ENCODE measurements at places on chromosomes 11 and 22. TPM values are rescaled to one million over a fixed set of nuclear protein-coding genes. Genes with fewer than 3 reads are reported as not detected.

- no peak for DNase-seq
Observed at GRCh38 chr11:118219732-118220131, 5.1 kb downstream of the JAML start.

DNA sequence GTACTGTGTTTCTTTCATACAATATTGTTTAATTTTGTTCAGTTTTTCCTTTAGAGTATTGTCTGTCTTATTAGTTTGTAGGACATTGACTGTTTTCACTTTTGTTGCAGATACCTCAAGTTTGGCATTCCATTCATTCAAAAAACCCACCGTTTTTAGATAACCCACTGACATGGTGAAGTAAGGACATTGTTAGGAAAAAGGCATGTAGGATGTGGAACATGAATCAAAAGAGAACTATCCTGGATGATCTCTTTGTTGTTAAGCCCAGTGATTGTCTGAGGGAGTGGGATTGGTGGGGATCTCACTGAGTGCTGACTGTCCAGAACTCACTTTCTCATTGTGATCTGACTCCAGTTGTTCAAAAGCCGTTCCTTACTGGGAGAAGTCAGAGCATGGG lies 119.3 kb downstream of the TEAD1 start:
- no peak for DNase-seq

DNA sequence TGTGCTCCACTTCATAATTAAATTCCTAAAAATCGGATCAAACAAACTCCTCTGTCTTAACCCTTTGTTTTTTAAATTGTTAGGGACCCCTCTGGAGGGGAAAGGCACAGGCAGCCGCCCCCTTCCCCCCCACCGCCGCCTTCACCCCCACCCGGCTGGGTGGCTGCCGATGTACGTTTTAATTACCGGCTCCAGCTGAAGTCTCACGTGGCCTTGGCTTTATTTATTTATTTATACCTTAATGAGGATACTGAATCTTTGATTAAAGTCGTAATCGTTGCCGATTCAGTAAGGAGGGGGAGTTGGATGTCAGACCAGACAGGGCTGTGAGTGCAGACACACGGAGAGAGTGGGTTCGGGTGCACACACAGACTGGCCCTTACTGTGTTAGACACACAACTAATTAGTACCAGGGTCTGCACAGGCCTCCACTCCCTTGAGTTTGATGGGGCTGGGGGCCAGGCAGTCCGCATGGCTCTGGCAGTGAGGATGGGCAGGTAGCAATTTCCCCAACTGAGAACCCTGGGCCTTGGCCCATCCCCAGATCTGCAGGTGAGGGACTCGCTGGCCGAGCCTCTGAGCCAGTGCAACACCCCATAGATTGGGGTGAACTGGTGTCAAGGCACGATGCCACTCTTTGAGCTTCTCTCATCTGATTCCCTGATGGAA lies 51.3 kb upstream of the NNMT start:
- no peak for DNase-seq

- DNase-seq = no peak
Observed at GRCh38 chr11:93213622-93214021, 15.8 kb upstream of the SLC36A4 start.

- DNase-seq = peak; percentile 14
Observed at GRCh38 chr11:60910711-60911380, 3.1 kb upstream of the TMEM109 start.

DNA sequence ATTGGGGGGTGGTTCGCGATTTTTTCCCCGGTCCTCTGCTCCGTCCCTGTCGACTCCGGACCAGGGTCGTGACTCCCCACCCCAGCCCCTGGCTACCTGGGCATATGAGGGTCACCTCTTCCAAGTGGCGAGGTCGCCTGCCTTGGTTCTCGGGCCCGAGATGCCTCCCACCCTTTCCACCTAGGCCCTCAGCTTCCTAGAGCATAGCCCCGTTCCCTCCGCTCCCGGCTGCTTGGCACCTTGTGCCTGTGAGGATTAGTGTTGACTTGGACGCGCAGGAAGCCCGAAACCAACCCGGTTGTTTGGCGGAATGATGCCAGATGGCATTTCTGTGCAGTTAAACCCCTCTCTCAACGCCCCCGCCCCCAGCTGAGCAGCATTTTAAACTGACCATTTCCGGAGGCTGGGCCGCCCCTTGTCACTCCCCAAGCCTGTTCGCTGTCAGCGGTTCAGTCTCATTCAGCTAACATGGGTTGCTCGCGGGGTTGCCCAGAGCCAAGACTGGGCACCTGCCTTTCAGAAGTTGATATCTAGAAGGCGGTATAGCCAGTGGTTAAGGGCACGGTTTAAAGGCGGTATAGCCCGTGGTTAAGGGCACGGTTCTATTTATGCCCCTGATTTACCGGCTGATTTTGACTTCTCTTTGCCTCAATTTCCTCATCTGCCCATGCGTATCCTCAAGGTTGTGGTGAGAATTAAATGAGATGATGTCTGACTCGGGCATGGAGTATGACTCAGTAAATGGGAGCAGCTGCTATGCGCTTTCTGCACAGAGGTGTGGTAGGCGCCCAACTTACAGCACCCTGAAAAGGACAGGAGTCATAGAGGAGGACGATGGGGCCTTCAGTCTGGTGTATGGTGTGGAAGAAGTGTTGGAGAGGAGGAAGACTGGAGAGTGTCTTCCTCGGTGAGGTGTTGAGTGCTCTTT lies 639 bp downstream of the INCENP start:
- DNase-seq = peak; percentile 52

- DNase-seq = no peak
Observed at GRCh38 chr11:92702037-92702804, 267.2 kb upstream of the MTNR1B start.

- DNase-seq = no peak
Observed at GRCh38 chr11:1840780-1841480, 2.1 kb downstream of the TNNI2 start.

GRCh38 chr11:15725246-15725645 lies 610.5 kb downstream of the INSC start:
- DNase-seq = no peak

- DNase-seq = no peak
Observed at GRCh38 chr11:116913000-116913399, 75.6 kb upstream of the APOA1 start.

GRCh38 chr11:68687311-68687710 lies 3.0 kb downstream of the GAL start:
- DNase-seq = no peak

GRCh38 chr11:6300325-6300724 lies 20.0 kb downstream of the CAVIN3 start:
- no peak for DNase-seq

DNA sequence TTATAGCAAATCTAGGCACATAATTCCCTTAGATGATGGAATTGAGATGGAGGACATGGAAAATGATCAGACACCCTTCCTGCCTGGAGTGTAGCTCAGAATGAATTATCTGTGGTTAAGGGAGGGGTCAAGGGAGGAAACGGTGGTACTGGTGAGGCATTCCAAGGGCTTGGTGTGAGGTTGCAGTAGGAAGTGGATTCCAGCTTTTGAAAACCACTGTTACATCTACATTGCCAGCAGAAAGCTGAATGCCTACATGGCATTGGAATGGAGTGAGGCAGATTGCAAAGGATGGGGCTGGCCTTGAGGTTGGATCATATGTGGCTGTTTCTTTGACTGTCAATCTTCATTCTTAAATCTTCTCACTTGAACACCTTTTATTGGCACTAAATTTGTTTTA lies 684.4 kb downstream of the NTM start:
- DNase-seq = no peak

SYNGR1 gene
- not detected for total RNA-seq

YPEL4 gene
- not detected for total RNA-seq

MAJIN gene
- total RNA-seq = not detected

OR51B4 gene
- total RNA-seq = not detected
